ENCODE measurements at places on chromosomes 13 and 19.

- no peak for DNase-seq
These were observed 52.0 kb upstream of the GTF2F2 start for GRCh38 chr13:45068036-45069001.

DNA sequence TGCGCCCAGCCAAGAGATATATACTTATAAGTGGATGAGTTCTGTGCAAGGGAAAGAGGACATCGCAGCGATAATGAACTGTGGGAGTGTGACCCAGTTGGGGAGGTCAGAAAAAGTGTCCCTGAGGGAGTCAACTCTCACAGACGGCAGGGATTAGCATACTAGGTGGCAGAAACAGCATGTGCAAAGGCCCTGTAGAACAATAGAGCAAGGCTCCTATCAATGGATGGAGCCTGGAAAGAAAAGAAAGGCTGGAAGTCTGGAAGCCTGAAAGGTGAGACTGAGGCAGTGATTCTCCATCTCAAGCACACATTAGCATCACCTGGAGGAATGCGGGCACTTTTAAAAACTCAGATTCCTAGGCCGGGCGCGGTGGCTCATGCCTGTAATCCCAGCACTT is 21.4 kb upstream of the TNFSF14 start:
- no peak for DNase-seq

DNA sequence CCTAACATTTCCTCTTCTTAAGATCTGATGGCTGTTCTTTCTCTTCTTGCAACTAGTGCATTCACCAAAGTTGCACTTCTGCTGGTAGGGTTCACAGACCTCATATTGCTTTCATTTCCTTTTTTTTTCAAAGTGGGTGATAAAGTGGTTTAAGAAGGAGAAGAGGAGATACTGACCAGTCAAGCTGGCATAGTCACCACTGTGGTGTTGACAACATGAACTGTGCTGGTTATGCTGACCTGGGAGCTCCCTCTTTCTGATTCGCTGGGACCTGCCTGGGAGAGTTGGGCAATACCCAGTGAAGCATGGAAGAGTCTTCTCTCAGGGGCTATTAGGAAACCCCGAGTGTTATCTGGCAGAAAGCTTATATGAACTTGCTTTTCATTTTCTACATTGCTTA is 222.9 kb downstream of the SLITRK5 start:
- DNase-seq: no peak

GRCh38 chr19:47593860-47594259 is 15.1 kb upstream of the BICRA start:
- no peak for DNase-seq

DNA sequence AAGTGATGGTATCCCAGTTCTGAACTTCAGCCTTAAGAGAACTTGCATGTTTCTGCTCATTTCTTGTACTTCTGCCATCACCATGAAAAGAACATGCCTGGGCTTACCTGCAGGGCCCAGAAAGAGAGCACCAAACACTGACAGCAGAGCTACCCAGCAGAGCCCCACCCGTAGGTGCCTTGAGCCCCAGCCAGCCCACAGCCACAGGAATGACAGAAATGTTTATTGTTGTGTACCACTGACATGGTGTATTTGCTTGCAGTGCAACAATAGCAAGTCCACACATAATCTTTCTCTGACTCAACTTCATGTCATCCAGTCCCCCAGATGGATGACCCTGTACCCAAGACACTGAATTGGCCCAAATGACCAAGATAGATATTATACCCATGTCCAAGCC is 195.2 kb downstream of the TSHZ3 start:
- no peak for DNase-seq

- no peak for DNase-seq
These were observed 15.4 kb downstream of the DOT1L start for GRCh38 chr19:2179095-2179494.

GRCh38 chr13:27174766-27175455 is 3.3 kb upstream of the USP12 start:
- DNase-seq: no peak

- no peak for DNase-seq
These were observed 141.9 kb upstream of the SPACA7 start for GRCh38 chr13:112234131-112234875.

DNA sequence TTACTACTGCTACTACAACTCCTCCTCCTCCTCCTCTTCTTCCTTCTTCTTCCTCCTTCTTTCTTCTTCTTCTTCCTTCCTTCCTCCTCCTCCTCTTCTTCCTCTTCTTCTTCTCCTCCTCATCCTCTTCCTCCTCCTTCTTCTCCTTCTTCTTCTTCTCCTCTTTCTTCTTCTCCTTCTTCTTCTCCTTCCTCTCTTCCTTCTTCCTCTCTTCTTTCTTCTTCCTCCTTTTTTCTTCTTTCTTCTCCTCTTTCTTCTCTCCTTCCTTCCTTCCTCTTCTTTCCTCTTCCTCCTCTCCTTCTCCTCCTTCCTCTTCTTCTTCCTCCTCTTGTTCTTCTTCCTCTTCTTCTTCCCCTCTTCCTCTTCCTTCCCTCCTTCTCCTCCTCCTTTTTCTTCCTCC is 94.7 kb upstream of the MYO16 start:
- no peak for DNase-seq

- DNase-seq: no peak
These were observed 895 bp upstream of the TRPC4 start for GRCh38 chr13:37870489-37870845.

Measured in coronary artery (tissue), 2 donors.